ENCODE measurements at places on chromosomes 5 and 9. TPM values are rescaled to one million over a fixed set of nuclear protein-coding genes. Genes with fewer than 3 reads are reported as not detected.
A peak's percentile ranks its signal among the peaks of the same experiment; 100 is the strongest.

Gene FLT4
- 2.9 TPM for total RNA-seq

Gene DOK3
- 5.0 TPM for total RNA-seq

Gene MED10
- total RNA-seq: 45.3 TPM

Gene NIPAL4
- 2.7 TPM for total RNA-seq

Gene PCDH1
- 81.1 TPM for total RNA-seq

Gene PTGES
- 19.9 TPM for total RNA-seq

GRCh38 chr5:159456722-159457465 is 126.6 kb upstream of the IL12B start:
- H3K4me1 ChIP-seq: no peaks in the 10 kb centered on the region
- no peak overlapping the region for H3K4me3 ChIP-seq
- H3K36me3 ChIP-seq: no peaks in the 10 kb centered on the region
- no peak for DNase-seq
- peaks cover 6% of the 10 kb centered on the region for H3K27me3 ChIP-seq

GRCh38 chr9:97966493-97966892 is 16.6 kb upstream of the ANP32B start:
- H3K27ac ChIP-seq: no peak overlapping the region
- H3K4me3 ChIP-seq: no peak overlapping the region
- no peaks in the 10 kb centered on the region for H3K27me3 ChIP-seq
- H3K4me1 ChIP-seq: peaks cover 3% of the 10 kb centered on the region
- DNase-seq: no peak

GRCh38 chr5:173753307-173754168 is 134.6 kb upstream of the CPEB4 start:
- no peaks in the 10 kb centered on the region for H3K27me3 ChIP-seq
- H3K4me3 ChIP-seq: no peak overlapping the region
- H3K36me3 ChIP-seq: no peaks in the 10 kb centered on the region
- no peaks in the 10 kb centered on the region for H3K4me1 ChIP-seq
- H3K27ac ChIP-seq: peak overlapping the region; percentile 53

DNA sequence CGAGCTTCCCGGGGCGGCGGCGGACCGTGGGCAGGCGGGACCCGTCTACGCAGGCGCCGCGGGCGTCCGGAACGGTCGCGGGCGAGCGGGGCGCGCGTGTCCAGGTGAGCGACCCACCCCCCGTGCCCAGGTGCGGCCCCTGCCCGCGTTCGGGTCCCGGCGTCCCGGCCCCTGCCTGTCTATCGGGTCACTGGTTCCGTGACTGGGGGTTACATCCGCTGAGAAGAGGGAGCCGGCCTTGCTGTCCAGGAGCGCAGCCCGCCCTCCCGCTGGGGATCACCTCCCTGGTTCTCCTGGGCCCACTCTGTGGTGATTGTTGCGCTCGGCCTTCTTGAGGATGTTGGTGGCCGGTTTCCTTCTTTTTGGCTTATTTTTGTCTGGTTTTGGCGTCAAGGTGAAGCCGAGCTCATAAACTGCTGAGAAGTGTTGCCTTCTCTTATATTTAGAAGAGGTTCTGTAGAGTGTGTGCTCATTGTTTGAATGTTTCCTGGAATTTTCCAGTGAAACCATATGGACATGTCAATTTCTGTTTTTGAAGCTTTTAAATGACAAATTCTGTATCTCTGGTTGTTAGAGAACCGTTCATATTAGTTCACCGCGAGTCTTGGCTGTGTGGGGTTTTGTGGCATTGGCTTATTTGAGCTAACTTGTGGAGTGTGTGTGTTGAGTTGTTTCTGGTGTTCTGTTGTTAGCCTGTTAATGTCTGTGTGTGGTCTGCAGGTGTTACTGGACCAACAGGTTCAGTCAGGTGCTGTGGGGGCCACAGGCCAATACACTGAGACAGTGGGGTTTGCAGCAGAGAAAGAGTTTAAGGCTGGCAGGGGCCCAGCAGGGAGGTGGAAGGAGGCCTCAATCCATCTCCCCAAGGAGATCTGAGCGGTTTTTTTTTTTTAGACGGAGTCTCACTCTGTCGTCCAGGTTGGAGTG is 621 bp downstream of the CEP72 start:
- no peaks in the 10 kb centered on the region for H3K36me3 ChIP-seq
- DNase-seq: no peak
- no peak overlapping the region for H3K27ac ChIP-seq
- H3K4me1 ChIP-seq: no peaks in the 10 kb centered on the region
- H3K27me3 ChIP-seq: peaks cover 3% of the 10 kb centered on the region

DNA sequence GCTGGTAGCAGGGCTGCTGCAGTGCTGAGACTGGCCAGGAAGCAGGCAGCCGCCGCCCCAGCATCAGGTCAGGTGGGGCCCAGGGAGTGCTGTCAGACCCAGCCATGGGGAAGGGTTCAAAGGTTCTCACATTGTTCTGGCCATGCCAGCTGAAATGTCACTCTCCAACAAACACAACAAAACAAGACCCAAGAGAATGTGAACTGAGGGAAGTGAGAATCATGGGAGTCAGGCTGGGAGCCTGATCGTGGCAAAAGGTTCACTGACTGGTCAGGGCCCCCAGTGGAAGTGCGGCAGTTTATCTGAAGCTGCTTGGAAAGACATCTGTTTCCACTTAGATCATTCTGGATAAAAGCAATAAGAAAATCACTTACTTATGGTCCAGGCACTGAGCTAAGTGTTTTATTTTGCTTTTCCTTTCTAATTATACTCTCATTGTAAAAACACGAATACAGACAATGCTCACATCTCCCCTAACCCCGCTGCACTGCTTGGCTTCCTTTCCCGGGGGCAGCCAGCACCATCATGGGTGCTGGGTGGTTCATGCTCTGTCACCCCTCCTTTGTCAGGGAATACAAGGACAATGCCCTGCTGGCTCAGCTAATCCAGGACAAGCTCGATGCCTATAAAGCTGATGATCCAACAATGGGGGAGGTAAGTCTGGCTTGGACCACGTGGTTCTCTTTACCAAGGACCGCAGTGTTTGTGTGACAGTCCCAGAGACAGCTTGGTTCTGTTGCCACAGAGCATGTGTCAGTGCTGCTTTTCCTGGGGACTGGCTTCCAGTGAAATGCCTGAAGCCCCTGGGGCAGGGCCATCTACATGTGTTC is 41.9 kb upstream of the CFAP157 start:
- no peaks in the 10 kb centered on the region for H3K4me1 ChIP-seq
- DNase-seq: peak; percentile 57
- H3K27me3 ChIP-seq: no peaks in the 10 kb centered on the region
- H3K36me3 ChIP-seq: no peaks in the 10 kb centered on the region

DNA sequence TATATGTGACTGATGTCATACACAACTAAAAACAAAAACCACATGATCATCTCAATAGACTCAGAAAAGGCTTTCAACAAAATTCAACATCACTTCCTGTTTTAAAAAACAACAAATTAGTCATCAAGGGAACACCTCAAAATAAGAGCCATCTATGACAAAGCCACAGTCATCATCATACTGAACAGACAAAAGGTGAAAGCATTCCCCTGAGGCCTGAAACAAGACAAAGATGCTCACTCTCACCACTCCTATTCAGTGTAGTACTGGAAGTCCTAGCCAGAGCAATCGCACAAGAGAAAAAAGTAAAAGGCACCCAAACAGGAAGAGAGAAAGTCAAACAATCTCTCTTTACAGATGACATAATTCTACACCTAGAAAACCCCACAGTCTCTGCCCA is 893.5 kb upstream of the EDIL3 start:
- no peaks in the 10 kb centered on the region for H3K27me3 ChIP-seq
- no peak for DNase-seq
- H3K27ac ChIP-seq: no peak overlapping the region
- no peaks in the 10 kb centered on the region for H3K36me3 ChIP-seq
- no peak overlapping the region for H3K4me3 ChIP-seq

DNA sequence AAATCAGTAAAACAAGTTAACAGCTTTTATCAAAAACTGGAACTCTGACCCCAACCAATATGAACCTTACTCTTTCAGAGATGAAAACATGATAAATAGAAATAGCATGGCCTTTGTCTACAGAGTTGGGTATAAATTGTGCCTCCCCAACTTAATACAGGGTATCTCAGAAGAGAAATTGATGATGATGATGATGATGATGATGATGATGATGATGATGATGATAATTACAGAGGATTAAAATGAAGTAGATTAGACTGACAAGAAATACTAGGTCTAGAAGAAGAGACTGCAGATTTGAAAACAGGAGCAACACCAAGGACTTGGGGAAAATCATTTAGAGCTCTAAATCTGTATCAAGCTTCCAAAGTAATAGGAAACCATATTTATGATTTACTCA is 27.1 kb downstream of the PFDN1 start:
- no peak overlapping the region for H3K4me3 ChIP-seq
- H3K27me3 ChIP-seq: no peaks in the 10 kb centered on the region
- no peaks in the 10 kb centered on the region for H3K36me3 ChIP-seq
- DNase-seq: no peak
- H3K27ac ChIP-seq: no peak overlapping the region

DNA sequence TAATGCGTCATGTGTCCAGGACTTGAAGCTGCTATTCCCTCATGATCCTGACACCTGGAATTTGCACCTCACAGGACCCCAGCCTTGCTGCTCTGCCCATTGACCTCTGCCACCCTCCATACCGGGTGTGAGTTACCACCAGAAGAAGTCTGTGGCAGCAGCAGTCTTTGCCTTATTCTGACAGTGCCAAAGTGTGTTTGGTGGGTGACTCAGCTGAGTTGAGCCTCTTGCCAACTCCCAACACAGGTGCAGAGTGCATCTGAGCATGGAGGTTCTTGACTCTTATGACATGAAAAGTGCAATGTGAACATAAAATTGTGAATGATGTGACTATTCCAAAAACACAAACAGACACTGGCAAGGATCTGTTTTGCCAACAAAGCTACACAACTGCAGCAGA is 1166.5 kb upstream of the CDH18 start:
- no peak overlapping the region for H3K27ac ChIP-seq
- DNase-seq: no peak
- H3K4me3 ChIP-seq: no peak overlapping the region
- no peaks in the 10 kb centered on the region for H3K27me3 ChIP-seq
- no peaks in the 10 kb centered on the region for H3K4me1 ChIP-seq
- no peaks in the 10 kb centered on the region for H3K36me3 ChIP-seq

- no peak overlapping the region for H3K27ac ChIP-seq
- no peaks in the 10 kb centered on the region for H3K36me3 ChIP-seq
- no peaks in the 10 kb centered on the region for H3K4me1 ChIP-seq
- no peak for DNase-seq
- H3K27me3 ChIP-seq: peaks cover 2% of the 10 kb centered on the region
- H3K4me3 ChIP-seq: no peak overlapping the region
Measured at GRCh38 chr5:133544346-133544745, 68.0 kb downstream of the FSTL4 start.

GRCh38 chr9:116726602-116727001 is 39.5 kb downstream of the TRIM32 start:
- H3K36me3 ChIP-seq: no peaks in the 10 kb centered on the region
- H3K4me3 ChIP-seq: no peak overlapping the region
- no peak overlapping the region for H3K27ac ChIP-seq
- H3K27me3 ChIP-seq: no peaks in the 10 kb centered on the region

DNA sequence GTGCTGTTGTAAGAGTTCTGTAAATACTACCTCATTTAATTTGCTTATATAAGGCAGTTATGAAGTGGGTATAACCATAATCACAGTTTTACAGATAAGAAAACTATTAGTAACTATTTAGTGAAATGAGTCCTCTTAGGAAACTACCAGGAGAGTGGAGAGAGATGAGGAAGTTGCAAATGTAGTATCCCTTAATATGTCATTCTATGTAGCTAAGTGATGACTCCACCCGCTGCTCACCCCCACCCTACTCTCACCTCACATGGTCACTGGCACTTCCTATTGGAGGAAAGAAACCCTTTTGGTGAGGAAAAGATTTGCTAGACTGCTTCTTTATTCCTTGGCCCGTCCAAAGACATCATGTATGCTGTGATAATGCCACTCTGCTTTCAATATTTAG is 241.8 kb upstream of the SLC24A2 start:
- no peak overlapping the region for H3K27ac ChIP-seq
- no peak overlapping the region for H3K4me3 ChIP-seq
- H3K27me3 ChIP-seq: no peaks in the 10 kb centered on the region
- no peaks in the 10 kb centered on the region for H3K4me1 ChIP-seq
- no peaks in the 10 kb centered on the region for H3K36me3 ChIP-seq

- no peak overlapping the region for H3K27ac ChIP-seq
- no peaks in the 10 kb centered on the region for H3K27me3 ChIP-seq
- H3K4me3 ChIP-seq: no peak overlapping the region
- no peaks in the 10 kb centered on the region for H3K36me3 ChIP-seq
- H3K4me1 ChIP-seq: no peaks in the 10 kb centered on the region
Measured at GRCh38 chr5:40587376-40587775, 92.3 kb upstream of the PTGER4 start.

GRCh38 chr5:147874910-147875367 is 3.6 kb upstream of the SCGB3A2 start:
- no peaks in the 10 kb centered on the region for H3K4me1 ChIP-seq
- H3K36me3 ChIP-seq: no peaks in the 10 kb centered on the region
- H3K4me3 ChIP-seq: no peak overlapping the region

DNA sequence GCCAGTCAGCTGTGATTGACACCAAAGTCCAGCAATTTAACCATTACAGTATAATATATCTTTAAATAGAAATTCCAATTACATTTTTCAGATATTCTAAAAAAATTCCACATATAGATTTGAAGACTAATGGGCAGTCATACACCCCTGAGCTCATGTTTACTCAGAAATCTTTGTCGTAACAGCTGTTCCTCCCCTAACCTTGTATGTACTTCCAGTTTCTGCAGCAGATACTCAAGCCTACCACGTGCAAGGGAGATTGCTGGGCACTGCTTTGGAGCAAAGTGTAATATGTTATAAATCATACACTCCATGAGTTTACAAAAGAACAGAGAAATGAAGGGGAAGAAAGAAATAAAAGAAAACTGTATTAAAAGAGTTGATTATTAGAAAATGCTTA is 241.2 kb downstream of the TRIM32 start:
- H3K27ac ChIP-seq: no peak overlapping the region
- no peak for DNase-seq
- H3K4me1 ChIP-seq: no peaks in the 10 kb centered on the region
- no peaks in the 10 kb centered on the region for H3K36me3 ChIP-seq
- no peaks in the 10 kb centered on the region for H3K27me3 ChIP-seq

DNA sequence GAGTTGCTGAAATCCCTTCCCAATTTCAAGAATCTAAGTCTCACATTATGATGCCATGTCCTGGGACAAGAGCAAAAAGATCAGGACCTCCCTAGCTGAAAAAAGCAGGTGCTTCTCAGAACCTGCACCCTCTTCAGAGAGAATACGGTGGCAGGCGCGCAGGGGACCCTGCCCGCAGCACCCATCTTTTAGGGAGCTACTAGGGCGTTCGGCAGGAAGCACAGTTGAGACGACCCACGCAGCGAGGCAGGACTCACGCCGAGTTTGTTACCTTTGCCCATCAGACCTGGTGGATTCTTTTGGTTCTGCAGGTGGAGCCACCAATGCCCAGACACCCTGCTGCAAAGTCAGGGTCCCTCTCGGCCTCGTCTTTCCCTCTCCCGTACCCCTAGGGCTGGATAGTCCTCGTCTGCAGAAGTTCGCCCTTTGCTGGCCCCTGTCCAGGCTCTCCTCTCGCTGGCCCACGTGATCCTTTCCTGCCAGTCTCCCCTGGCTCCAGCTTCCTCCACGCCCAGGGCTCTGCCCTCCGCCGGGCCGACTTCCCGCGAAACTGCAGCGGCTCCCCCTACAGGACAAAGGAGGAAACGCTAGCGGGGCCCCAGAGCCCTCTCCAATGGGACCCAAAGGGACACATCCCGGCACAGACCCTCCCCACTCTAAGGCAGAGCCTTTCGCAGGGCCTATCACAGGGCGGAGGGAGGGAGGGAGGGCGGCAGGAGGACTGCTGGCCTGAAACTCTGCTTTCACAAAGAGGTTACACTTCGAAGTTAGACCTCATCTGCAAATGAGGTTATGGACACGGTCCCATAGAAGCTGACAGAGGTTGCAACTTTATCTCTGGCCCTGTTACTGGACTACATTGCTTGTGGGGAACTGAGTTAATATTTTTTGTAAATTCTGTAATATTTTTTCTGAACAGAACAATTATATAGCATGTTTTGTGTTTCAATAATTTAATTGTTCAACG is 28.8 kb downstream of the TMEM174 start:
- H3K4me1 ChIP-seq: no peaks in the 10 kb centered on the region
- H3K4me3 ChIP-seq: no peak overlapping the region
- H3K27ac ChIP-seq: no peak overlapping the region
- H3K27me3 ChIP-seq: no peaks in the 10 kb centered on the region
- no peaks in the 10 kb centered on the region for H3K36me3 ChIP-seq
